ENCODE measurements at places on chromosomes 16 and 17.

DNA sequence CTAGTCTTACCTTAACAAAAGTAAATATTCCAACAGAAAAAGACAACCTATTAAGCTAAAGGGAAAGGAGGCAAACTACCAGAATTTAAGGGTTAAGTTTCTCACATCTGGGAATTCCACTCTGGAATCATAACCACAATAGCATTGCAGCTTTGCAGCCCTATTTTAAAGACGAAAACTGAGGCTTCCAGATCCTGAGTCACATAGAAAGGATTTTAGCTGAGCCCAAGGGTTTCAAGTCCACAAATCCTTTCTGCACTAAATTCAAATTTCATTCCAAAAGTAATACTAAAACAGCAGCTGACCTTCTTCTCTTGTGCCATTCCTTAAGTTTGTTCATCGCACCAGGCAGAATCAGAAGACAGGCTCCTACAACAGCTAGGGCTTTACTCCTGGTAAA lies 17.8 kb downstream of the XYLT1 start:
- no peak for DNase-seq

GRCh38 chr16:17657045-17657444 lies 186.3 kb upstream of the XYLT1 start:
- no peak for DNase-seq

GRCh38 chr17:58513965-58514769 lies at the start of gene MTMR4:
Gene MTMR4 (minus strand): TSS chr17:58514638. CDS start chr17:58514407, 231 bp downstream.
- DNase-seq, result peak; percentile 83

DNA sequence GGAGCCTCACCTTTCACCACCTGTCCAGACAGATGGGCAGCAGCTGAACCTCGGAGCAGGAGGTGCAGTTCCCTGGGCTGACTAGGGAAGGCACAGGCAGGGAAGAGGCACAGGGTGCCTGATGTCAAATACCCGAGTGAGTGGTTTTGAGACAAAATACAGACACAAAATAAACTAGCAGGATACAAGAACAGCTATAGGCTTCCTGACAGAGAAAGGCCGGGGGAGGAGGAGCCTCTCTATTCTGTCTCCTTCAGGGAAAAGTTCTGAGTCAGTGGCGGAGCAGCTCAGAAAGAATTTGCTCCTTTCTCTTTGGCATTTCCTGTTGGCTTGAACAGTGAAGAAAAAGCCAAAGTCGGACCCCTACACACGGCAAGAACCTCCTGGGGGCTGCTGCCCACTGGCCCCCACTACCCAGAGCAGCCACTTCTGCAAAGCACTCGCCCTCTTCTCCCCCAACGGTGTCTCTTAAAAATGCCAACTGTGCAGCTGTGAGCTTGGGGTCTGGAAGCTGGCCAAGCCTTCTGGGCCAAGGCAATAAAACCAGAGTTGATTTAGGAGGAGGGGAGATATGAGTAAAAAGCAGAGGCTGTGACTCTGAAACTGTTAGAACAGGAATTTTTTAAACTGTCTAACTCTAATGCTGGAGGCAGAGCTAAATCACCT lies 14.4 kb upstream of the FAAP100 start:
- DNase-seq, result peak; percentile 81

DNA sequence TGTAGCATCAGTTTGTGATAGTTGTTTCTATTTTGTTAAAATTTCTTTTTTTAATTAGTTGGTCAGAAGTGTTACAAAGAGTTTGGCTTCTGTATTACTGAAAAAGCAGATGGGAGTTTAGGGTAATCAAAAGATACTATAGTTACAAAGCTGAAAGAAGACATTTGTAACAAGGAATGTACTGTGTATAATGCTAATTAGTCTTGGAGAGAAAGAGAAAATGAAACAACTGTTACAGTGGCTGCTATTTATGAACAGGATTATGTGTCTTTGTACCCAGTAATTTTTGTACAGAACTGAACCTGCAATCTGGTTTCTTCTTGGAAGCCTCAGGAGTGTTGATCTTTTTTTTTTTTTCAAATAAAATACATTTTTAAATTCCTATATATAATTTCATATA lies 14.3 kb downstream of the GDPD1 start:
- DNase-seq, result no peak

DNA sequence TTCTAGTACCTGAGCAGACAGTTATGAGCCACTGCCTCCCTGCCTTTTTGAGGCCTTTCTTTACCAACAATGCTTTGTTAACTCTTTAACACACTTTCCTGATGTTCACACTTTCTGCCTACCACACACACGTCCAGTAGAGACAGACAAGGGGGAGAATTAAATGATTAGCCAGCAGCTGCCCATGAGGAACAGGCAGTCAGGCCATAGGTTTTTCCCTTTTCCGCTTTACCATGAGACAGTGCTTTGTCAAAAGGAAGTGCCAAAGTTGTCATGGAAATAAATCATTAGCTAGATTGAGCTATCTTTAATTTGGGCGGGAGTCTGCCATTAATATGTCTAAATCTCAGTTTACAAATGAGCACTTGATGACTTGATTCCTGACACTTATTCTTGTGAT lies 102.1 kb downstream of the PITPNC1 start:
- no peak for DNase-seq

GRCh38 chr17:65987988-65988387 lies 203.9 kb downstream of the CEP112 start:
- DNase-seq, result peak; percentile 4

- no peak for DNase-seq
These were observed 156.1 kb upstream of the CACNG5 start for GRCh38 chr17:66678827-66679226.
